NCI-H187 (cell line): ENCODE measurements at places on chromosomes 11 and 22.

GRCh38 chr11:27437829-27438594, 34.6 kb downstream of the LGR4 start:
- DNase-seq = no peak

DNA sequence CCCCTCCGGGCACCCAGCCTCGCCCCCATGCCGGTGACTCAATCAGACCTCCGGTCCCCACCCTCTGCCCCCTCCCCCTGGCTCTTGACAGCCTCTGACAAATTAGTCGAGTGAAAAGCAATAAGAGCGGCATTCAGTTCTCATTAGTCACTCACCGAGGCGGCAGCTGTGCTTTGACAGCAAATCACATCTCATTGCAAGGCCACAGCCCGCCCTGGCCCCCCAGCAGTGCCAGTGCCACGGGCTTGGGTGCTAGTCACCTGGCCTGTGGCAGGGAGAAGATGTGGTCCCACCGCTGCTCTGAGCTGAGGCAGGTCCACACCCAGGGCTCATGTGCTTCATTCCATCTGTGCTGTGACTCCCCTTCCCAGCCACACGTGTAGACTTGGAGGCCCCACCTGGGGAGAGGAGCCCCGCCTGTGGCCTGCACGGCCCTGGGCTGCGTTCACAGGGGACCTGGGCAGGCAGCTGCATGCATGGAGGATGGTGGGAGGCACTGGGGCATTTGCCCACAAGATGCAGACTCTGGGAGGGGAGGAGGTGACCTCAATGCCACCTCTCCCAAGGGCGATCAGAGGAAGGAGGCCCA, 7.4 kb upstream of the TH start:
- DNase-seq = no peak

DNA sequence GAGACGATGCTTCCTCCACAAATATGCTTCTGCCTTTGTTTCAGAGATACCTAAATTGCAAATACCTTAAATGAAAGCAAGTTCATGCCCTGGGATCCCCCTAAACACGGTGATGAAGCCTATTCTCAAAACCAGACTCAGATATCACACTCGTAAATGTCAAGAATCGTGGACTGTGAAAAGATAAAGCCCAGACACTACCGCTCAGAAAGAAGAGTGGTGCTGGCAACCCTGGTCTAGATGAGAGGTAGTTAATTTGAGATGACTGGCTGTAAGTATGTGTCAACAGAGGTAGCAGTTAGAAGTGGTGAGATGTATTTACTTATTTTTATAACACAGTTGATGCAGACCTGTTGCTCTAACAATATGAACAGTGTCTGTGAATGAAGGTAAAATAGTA, 2.5 kb downstream of the OVCH2 start:
- DNase-seq = no peak

DNA sequence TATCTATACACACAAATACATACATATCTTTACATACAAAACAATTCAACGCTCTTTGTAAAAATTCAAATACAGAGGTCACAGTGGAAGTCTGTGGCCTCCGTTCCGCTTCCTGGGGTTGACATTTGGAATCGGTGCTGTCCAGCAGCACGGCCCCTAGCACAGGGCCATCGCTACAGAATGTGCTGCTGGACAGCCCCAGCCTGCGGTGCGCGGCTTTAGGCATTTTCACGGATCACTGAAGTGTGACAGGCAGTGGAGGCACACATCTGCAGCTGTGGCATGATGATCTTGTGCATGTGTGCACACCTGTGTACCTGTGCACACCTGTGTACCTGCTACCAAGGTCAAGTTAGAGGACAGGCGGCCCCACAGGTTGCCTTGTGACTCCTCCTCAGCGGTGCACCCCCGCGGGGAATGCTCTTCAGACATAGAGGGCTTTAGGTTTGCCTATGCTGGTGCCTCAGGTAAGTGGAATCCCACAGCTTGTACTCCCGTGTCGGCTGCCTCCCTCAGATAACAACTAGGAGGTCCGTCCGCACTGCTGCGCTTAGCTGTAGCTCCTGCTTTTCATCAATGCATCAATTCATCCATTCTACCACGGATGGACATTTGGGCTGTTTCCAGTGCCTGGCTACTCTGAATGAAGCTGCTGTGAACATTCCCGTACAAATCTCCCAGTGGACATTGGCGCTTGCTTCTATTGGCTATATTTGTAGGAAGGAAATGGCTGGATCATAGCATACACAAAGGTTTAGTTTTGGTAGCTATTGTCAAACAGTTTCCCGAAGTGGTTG, 29.9 kb downstream of the GAL start:
- no peak for DNase-seq

DNA sequence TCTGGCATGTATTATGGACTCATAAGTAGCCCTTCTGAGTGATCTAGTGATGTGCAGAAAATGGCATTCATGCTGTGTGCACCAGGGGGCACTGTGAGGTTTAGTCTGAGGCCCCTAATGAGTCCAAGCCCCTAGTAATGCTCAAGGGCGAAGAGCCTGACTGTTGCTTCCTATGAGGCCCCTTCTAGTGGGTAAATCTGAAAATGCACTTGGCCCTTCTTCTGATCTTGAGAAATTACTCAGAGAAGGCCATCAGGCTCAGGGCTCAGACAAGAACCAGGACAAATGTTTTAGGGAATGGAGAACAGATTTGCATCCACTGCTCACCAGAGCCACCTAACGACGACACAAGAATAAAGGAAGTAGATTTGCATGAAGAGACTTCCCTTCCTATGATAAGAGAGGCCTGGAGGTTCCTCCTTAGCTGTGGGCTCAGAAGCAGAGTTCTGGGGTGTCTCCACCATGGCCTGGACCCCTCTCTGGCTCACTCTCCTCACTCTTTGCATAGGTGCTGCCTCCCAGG, 75.8 kb downstream of the GGTLC2 start:
- no peak for DNase-seq

GRCh38 chr11:108213784-108214183, 8.7 kb downstream of the NPAT start:
- DNase-seq = no peak

- DNase-seq = no peak
Observed at GRCh38 chr11:64715756-64716472, 7.1 kb downstream of the NRXN2 start.

DNA sequence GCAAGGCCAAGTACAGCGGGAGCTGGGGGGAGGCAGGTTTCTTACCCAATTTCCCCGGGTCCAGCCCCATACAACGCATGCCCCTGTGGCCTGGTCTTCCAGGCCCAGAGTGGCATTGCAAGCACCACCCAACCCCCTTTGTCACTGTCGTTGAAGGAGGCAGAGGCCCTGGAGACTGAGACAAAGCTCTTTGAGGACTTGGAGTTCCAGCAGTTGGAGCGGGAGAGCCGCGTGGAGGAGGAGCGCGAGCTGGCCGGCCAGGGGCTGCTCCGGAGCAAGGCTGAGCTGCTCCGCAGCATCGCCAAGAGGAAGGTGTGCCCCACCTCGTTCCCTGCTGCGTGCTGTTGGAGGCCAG, 27.8 kb downstream of the PHLDB1 start:
- DNase-seq = no peak
